Hematopoietic multipotent progenitor cell treated with erythropoietin and hydrocortisone succinate and interleukin-3 and kit ligand, for 15 days (in vitro differentiated cells): ENCODE measurements at places on chromosomes 13 and 19.

- no peak for DNase-seq
Observed at GRCh38 chr13:34577051-34577450, 365.0 kb upstream of the NBEA start.

GRCh38 chr19:1073063-1073955 is 6.3 kb downstream of the ARHGAP45 start:
- no peak for DNase-seq

DNA sequence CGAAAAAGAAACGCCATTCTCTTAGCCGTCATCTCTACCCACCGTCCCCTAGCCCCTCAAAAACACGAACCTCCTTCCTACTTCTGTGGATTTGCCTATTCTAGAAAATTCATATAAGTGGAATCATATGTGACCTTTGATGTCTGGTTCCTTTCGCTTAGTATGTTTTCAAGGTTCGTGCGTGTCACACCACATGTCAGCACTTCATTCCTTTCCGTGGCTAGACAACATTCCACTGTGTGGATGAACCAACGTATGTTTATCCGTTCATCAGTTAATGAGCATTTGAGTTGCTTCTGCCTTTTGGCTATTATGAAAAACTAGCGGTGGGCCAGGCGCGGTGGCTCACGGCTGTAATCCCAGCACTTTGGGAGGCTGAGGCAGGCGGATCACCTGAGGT is 14.0 kb upstream of the PPP1R12C start:
- no peak for DNase-seq

- no peak for DNase-seq
Observed at GRCh38 chr13:98787173-98787572, 34.7 kb upstream of the SLC15A1 start.

GRCh38 chr13:101499406-101499805 is 46.9 kb downstream of the ITGBL1 start:
- DNase-seq, result no peak

DNA sequence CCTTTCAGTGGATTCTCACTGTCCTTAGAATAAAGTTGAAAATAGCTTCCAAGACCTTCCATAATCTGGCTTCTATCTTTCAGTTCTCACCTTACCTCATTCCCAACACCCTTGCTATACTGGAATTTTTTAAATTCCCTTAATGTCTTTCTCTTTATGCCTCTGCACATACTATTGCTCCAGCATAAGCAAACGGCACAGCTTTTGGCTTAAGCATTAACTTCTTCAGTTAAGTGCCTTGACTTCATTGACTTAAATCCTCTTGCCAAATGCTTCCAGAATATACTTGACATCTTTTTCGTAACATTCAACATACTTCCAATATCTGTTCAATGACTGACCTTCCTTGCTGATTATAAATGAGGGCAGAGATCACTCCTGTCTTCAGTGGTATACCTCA is 34.0 kb downstream of the SERPINE3 start:
- DNase-seq, result no peak
